ENCODE measurements at places on chromosomes 1 and 21.

DNA sequence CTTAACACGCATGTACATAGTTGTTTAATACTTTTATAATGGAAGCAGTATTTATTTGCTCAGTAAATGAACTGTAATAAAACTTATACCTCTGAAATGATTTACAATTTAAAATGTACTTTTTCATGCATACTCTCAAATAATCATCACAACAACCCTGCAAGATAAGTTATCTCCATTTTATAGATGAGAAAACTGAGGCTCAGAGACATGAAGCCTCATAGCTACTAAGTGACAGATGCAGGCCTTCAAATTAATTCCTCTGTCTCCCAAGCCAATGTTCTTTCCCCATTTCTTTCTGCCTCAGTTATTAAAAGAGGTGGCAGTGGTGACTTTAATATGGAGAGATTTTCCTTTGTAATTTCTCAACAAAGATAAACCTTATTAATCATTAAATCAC is 19.6 kb upstream of the CLCA1 start:
- DNase-seq, result no peak

- no peak for DNase-seq
These were observed 219.3 kb upstream of the FGGY start for GRCh38 chr1:59077466-59078069.

DNA sequence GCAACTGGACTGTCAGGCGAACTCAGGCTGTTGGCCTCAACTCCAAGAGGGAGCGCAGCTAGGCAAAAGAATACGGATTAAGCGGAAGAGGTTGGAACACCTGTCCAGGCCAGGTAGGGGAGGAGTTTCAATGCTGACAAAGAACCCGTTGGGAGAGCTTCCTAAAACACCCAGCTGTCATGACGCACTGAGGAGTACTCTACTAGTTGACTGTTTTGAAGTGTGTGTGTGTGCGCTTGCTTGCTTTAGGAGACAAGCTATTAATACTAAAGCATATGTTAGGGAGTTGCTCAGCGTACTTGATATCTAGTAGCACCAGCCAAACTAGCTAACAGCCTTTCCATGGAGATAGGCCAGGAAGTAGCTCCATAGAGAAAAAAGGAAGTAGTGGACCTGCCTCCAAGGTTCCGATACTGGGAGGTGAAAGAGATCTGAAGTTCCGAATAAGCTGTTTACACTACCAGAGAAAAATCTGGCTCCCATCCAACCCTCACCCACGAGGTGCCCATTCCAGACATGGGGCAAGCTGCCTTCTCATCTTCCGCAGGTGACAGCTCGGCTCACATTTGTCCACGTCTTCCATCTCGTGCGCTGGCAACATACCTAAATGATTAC is 974 bp upstream of the FNBP1L start:
- DNase-seq, result no peak

DNA sequence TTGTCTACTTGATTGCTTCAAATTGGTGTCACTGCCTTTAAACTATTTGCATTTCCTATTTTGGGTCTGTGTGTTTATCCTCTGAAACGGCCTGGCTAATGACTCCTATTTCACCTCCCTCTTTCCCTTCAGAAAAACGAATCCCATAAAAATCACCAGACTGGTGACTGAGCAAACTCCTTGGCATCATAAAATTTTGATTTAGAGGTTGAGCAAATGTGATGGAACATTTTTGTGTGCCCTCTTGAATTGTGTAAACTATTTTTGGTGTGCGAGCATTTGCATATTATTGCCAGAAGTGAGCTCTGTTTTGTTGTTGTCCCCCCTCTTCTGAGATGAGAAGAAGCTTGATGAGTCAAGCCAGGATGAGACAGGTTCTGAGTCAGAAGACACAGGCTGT is 316.1 kb downstream of the AJAP1 start:
- no peak for DNase-seq
